SW480 (cell line): ENCODE measurements at places on chromosomes 4 and X.

GRCh38 chrX:149691794-149692193 lies 20.1 kb upstream of the MAGEA11 start:
- DNase-seq = no peak

- DNase-seq = no peak
Measured at GRCh38 chrX:47564438-47565085, 3.6 kb downstream of the ARAF start.

GRCh38 chrX:31658360-31658759 lies 586.5 kb upstream of the FTHL17 start:
- DNase-seq = peak; percentile 43

- peak; percentile 4 for DNase-seq
Measured at GRCh38 chr4:120517966-120518365, 404.6 kb downstream of the PRDM5 start.

DNA sequence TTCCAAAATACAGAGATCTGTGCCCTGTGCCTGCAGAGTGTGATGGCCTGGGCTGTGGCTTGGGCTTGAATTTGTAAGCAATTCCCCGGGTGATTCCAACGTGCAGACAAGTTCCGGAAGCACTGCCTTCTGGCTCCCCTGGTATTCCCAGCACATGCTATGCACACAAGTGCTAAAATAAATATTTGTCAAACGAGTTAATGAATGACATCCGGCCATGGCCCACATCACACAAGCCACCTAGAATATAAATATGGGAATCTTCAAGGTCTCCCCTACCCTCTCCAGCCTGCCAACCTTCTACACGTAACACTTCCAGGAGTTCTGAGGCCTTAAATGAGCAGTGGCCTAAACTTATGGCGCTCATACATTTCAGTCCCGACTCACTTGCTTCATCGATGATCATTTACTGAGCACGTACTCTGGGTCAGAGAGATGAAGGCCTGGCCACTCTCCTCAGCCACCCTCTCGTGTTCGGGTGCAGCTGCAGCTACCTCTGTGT lies 21.3 kb downstream of the DCTD start:
- no peak for DNase-seq

DNA sequence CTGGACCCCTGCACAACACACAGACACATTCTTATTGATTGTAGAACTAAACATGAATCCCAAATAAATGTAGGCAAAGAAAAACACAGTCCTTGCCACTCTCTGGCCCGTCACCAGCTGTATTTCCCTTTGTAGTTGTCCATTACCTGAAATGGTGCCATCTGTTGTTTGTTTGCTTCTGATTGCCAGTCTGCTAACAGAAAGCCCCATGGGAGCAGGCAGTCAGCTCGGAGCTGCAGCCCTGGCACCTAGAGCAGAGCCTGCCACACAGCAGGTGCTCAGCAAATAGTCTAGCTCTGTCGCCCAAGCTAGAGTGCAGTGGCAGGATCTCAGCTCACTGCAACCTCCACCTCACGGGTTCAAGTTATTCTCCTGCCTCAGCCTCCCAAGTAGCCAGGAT lies 28.9 kb downstream of the CPLX1 start:
- no peak for DNase-seq
